ENCODE measurements at places on chromosomes 13 and 19.
A peak's percentile ranks its signal among the peaks of the same experiment; 100 is the strongest.

- DNase-seq, result no peak
These were observed 112.3 kb downstream of the GPC6 start for GRCh38 chr13:93338906-93339305.

- DNase-seq, result peak; percentile 99
These were observed 570 bp upstream of the MPND start for GRCh38 chr19:4342615-4343369.

DNA sequence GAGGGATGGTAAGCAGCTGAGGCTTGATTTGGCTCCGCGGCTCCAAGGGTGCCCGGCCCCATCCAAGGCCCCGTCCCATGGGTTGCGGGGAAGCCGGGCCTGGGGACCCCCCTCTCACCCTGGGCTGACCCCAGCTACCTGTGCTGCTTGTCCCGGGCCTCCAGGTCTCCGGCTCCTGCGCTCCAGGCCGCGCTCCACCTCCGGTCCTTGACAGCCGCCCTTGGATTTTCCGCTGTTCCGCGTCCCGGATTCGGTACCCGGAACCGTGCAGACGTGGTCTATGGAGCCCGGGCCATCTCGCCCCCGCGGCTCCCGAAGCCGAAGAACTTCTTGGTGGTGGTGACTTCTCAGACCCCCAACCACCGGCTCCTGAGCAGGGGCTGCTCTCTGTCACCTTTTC lies 48.3 kb upstream of the C1QTNF9B start:
- no peak for DNase-seq

- DNase-seq, result peak; percentile 48
These were observed 21.6 kb downstream of the SLC25A30 start for GRCh38 chr13:45396533-45397095.

GRCh38 chr13:43335764-43336163 lies 312.4 kb downstream of the DNAJC15 start:
- DNase-seq, result no peak

Measured in ascending aorta (tissue), 2 donors.